ENCODE measurements at places on chromosomes 3 and 15.

DNA sequence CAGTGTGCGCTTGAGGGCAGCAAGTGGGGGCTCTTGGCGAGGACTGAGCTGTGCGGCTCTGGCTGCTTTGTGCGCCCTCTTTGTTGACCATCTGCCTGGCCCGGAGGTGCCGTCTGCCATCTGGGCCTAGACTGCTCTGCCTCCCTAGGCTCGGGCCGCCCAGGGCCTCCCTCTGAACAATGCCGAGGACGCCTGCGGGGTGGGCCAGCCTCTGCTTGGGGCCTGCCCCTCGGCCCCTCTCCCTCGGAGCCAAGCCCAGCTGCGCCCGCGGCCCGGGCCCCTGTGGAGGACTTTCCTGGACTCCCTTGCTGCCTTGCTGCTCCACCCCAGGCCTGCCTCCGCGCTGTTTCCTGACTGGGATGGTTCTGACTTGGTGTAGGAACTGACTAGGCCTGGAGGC, 31.9 kb upstream of the SPSB4 start:
- DNase-seq: no peak

DNA sequence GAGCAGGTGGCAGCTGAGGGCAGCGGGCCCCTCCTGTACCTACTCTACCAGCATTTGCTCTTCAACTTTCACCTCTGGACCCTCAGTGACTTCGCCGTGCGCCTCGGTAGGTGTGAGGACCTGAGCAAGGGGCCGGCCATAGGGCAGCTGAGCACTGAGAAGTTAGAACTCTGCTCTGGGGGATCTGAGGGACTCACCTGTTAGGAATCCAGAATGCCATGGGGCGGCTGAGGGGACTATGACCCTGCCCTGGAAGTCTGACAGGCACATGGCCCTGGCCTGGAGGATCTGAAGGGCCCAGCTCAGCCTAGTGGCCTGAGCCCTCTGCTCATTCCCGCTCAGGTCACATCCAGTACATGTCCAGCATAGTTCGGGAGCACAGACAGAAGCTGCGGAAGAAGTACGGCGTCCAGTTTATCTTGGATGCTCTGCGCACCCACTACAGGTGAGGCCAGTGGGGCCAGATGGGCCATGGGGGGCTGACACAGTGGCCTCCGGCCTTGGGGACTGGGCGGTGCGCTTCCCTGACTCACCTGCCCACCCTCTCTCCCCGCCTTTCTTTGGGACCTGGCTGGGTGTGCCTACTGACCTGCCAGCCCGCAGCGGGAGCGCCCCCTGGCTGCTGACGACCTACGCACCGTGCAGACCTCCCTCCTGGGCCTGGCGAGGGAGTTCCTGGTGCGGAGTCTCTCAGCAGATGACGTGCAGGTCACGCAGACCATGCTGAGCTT, 18.8 kb downstream of the NBEAL2 start:
- peak; percentile 82 for DNase-seq

DNA sequence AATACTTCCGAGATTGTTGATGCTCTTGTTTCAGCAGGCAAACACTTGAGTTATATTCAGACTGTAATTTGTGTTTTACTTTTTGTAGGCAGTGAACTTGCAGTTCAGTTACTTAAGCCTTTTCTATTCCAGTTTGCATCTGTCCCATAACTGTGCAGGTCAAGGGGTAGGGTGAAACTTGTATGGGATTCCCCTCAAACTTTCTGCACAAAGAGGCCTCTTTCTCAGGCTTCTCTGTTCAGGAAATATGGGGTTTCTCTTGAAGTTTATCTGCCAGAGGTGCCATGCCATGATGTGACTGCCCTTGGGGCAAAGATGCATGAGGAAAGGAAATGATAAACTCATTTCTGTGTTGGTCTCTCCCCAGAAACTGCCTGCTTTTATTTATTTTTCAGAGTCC, 66.7 kb downstream of the SLC24A1 start:
- DNase-seq: no peak

GRCh38 chr3:190444576-190445145, 5.0 kb downstream of the TMEM207 start:
- DNase-seq: no peak

DNA sequence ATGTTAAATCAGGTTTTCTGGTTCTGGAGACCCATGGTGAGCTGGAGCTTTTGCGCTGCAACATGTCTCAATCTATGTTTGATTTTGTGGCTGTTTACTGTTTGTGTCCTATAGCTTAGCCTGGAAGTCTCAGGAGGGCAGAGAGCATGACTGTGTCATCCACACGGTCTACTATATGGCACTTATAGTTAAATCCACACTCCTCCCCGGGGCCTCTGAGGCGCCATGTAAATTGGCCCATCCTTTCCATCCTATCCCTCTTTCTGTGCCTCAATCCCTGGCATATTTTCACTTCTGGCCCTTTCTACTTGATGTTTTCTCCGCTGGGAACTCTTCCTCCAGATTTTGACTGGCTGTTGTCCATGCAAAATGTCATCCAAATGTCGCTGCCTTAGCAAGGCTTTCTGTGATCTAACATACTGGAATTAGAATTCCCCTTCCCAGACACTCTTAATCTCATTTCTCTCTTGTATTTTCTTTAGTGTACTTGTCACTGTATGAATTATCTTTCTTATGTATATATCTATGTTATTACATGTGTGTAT, 560.8 kb upstream of the RGMA start:
- DNase-seq: no peak

DNA sequence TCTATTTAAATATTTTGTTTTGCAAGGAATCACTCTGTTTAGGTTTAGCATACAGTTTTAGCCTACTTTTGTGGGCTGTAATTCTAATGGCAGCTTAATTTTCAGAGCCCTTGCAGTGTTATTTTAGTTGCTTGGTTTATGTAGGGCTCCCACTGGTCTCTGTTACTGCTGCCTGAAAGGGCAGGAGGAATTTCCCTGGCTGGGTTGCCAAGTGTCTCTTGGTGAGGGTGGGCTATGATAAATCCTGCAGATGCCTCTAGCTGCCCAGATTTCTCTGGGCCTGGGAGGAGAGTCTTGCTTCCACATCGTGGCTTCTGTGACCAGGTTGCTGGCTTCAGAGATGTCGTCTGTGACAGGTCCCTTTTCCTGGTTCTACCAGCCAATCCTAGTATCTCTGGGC, 36.2 kb downstream of the ILDR1 start:
- DNase-seq: no peak

GRCh38 chr15:57134851-57135250, 216.4 kb downstream of the TCF12 start:
- no peak for DNase-seq

DNA sequence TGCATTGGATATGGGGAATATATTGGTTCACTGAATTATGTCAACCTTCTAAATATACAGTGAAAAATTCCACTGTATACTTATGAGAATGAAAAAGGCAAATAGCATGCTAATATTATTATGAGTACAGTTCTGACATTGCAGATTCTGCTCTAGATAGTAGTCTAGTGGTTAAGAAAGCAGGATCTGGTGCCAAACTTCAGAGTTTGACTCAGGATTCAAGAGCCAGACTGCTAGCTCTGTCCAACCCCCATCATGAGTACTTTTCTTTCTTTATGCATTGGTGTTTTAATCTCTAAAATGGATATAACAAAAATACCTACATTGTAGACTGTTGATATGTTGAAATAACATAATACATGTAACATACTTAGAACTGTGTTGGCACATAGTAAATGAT, 57.3 kb upstream of the PLSCR4 start:
- DNase-seq: no peak

- DNase-seq: no peak
Measured at GRCh38 chr3:108228286-108228685, 6.1 kb upstream of the IFT57 start.

DNA sequence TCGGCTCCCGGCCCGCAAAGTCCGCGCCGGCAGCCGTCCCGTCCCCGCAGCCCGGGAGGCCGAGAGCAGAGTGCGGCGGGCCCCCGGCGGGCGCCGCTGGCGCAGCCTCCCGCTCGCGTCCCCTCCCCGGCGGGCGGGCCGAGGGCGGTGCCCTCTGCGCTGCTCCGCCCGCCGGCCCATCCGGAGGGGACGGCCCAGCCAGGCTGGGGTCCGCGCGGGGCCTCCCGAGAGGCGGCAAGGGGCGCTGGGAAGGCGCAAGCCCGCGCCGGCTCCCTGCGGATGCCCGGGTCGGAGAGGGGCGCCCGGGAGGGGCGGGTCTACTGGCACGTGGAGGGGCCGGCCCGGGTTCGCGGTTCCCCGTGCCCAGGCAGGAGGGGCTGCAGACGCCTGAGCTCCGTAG, at the start of the genes CLCN2 and POLR2H:
Gene CLCN2 (minus strand): TSS at position 74 of the 400 bp plus-strand sequence. CDS start 126 bp downstream, outside the sequence.
Gene POLR2H (plus strand): TSS at position 179 of the 400 bp plus-strand sequence. CDS start 1,783 bp downstream, outside the sequence.
- DNase-seq: peak; percentile 54

DNA sequence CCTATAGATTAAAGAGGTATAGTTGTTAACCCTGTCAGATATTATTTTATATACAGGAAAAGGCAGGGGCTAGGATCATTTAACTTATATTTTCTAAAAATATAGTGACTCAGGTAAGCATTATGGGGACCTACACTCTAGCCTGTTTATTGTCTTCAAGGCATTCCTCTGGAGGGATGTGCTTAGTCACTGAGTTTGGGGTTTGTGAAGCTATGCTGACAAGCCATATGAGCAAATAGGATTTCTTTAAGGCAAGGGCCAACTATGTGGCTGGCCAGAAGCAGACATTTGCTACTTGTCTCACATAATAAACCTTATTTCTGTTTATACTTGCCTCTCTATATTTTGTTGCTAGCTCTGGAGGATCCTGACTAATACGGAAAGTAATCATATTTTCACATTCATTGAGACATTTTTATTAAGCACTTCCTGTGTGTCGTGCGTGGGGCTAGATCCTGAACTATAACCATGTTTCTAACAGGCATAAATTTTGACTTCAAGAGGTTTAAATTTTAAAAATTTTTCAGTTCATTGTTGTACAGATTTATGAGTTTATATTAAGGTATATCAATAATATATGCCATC, 153.4 kb downstream of the OTOL1 start:
- no peak for DNase-seq

DNA sequence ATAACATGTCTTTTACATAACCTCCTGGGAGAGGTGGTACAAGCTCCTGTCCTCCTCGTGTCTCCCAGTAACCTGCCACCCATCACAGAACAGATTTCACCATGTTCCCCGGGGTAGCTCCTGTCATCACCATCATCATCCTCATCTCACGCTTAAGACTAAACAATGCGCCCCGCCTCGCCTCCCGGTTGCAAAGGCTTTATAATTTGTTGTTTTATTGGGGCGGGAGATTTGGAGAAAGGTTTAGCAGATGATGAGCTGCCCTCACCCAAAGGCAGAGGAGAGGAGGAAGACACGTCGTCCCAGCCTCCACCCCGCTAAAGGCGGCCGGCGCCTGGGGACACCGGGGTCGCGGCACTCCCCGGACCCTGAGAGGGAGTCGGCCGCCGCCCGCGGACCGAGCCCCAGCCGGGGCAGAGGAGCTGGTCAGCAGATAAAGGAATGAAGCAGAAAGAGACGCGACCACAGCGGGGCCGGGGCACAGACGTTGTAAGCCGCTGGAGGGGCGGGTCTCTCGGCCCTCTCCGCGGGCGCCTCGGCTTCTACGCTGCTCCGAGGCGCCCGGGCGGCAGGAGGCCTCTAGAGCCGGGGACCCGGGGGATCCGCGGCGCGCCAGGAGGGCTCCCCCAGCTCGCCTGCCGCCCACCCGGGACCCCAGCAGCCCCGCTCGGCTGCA, 589 bp downstream of the HERC1 start:
- DNase-seq: peak; percentile 46

DNA sequence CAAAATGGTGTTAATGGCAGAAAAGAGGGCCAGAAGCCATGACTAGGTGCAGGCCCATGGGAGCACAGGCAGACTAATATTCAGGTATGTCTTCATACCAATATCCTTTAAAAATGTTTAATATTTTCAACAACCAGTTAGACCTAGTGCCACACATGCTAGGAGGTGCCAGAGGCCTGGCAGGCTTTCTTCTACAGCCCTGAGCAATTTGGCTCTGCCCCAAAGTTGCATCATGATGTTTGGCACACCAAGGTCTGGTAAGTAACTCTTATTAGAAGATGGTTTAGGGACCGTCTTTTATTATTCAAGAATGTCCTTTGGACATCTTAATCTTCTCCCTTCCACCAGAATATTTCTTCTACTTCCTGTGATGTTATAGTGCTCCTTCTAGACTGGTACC, 34.8 kb downstream of the MITF start:
- no peak for DNase-seq

DNA sequence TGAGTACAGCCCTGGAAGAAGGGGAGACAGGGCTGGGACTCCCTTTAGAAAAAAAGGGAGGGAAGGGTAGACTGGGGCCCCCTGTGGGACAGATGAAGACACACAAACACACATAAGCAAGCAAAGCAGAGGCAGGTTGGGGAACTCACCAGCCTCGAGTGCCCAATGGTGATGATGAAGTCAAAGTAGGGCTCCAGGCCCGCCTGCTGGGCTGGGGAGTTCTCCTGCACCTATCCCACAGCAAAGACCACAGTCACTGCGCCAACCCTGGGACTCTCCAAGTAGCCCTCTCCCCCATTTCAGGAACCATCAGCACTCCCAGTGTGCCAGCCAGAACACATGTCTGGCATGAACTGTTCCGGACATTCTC, 4.1 kb downstream of the GORASP1 start:
- no peak for DNase-seq

- no peak for DNase-seq
Measured at GRCh38 chr15:65939901-65940617, 70.8 kb downstream of the RAB11A start.

Data from activated CD4-positive, alpha-beta memory T cell treated with anti-CD3 and anti-CD28 coated beads for 36 hours (primary cell).